ENCODE measurements at places on chromosomes 2 and 18. TPM values are rescaled to one million over a fixed set of nuclear protein-coding genes. Genes with fewer than 3 reads are reported as not detected.

DNA sequence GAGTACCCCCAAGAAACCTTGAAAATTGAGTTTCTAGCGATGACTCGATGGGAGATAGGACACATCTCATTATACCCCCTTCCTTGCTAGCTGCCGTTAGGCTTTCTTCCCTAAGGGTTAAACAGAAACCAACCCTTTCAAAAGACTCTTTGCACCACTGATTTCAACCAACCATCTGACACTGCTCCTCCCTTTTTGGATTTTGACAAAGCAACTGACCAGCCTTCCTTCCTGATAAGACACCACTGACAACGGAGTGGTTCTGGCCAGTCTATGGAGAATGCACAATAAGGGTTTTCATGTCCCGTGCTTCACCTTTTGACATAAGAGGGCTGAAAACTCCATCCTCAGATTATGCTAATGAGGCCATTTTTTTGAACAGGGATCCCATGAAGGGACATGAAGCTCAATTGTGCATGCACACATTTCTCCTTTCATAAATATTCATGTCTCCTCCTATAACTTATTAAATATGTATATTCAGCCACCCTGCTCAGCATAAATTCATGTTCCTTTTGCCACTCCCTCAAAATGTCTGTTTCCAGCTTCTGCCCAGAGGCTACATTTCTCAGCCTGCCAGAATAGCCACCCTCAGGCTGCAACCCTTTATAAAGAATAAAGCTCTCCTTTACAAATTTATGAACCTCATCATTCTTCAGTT, 52.8 kb upstream of the SLC35F5 start:
- no peak for DNase-seq

Gene XPO1
- 201 TPM for total RNA-seq

Gene STPG4
- total RNA-seq: not detected

GRCh38 chr2:149597668-149598326, 10.2 kb upstream of the MMADHC start:
- peak; percentile 59 for DNase-seq

DNA sequence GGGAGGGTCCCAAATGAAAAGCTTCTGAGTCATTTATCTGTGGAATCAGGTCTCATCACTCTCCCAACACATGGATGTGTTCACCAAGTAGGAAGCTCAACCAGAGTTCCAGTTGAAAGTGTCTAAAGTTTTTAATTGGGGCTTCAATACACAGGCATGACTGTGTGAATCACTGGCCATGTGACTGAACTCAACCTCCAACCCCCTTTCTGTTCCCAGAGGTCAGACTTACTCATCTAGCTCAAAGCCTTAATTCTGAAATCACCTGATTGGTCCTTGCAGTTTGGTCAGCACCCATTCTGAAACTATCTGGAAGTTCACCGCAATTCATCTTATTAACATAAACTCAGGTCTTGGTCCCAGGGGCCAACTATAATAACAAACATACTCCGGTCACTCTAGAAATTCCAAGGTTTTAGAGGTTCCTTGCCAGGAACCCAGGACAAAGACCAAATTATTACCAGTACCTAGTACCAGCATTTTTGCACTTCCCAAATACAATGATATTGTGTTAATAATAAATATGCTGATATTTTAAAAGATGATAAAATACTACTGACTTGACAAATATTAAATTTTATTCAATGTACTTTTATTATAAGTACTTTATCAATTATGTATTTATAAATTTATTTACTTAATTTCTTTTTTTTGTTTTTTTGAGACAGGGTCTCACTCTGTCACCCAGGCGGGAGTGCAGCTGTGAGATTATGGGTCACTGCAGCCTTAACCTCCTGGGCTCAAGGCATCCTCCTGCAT, 10.7 kb upstream of the RBM45 start:
- DNase-seq: no peak

GRCh38 chr2:38394903-38395341, 17.8 kb upstream of the ATL2 start:
- DNase-seq: no peak

GRCh38 chr2:144324446-144325045, 195.4 kb downstream of the ZEB2 start:
- DNase-seq: no peak

GRCh38 chr18:36420826-36421225, 123.3 kb downstream of the FHOD3 start:
- no peak for DNase-seq

GRCh38 chr18:50441501-50441900, 66.7 kb downstream of the SKA1 start:
- DNase-seq: no peak

- no peak for DNase-seq
These were observed 81.2 kb downstream of the MYO5B start for GRCh38 chr18:50113726-50114125.

DNA sequence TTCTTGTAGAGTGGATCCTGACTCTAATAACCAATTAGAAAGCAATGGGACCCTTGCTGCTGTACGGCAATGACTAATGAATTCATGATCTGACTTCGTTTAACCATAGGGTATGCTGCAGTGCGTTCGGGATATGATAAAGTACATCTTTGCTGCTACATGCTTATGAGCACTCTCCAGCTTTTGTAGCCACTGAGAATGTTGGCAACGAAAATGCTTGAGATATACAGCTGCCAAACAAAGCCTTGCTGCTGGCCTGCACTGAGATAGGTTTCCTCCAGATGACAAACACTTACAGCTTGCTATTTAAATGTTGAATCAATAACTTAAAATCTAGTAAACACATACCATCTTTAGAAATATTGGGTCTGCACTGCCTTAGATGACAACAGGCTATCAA, 372.4 kb upstream of the SLC8A1 start:
- DNase-seq: no peak

All from ureter (tissue), 1 donor.